Thymus (tissue), 14 donors: ENCODE measurements at places on chromosomes 5 and 9. TPM values are rescaled to one million over a fixed set of nuclear protein-coding genes. Genes with fewer than 3 reads are reported as not detected.

DNA sequence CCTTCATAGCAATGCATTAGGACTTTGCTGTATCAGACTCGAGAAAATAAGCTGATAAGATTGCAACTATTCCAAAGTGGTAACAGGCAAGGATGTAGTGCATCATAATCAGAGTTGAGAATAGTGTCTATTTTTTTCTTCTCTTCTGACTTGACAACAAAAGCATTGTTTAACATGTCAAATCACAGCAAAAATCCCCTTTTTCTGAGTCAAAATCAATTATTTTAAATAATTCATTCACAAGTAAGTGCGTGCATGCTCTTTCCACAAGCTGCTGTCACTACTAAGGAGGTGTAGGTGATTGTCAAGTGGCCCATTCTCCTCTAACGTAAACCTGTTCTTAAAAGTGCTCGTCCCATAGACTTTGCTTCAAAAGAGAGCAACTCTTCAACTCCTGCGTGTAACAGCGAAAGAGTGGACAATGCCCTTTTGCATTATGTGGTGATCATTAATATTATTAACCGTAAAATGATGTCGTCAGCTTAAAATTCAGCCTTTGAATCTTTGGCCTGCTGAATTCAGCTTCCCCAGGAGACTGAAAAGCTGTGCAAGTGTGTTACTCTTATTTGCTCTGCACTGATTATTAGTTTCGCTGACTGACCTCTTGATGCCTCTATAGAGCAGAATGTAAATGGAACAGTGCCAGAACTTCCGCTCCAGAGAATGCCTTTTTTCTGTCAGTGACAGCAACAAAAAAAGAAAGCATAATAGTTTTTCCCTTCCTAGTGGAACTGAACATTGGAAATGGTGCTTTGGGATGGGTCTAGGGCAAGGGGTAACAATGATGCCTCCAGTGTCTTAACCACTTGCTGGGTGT lies 680.8 kb upstream of the SEMA6A start:
- no peaks in the 10 kb centered on the region for H3K27me3 ChIP-seq
- no peak overlapping the region for H3K4me3 ChIP-seq
- no peak for DNase-seq
- H3K27ac ChIP-seq: no peak overlapping the region

DNA sequence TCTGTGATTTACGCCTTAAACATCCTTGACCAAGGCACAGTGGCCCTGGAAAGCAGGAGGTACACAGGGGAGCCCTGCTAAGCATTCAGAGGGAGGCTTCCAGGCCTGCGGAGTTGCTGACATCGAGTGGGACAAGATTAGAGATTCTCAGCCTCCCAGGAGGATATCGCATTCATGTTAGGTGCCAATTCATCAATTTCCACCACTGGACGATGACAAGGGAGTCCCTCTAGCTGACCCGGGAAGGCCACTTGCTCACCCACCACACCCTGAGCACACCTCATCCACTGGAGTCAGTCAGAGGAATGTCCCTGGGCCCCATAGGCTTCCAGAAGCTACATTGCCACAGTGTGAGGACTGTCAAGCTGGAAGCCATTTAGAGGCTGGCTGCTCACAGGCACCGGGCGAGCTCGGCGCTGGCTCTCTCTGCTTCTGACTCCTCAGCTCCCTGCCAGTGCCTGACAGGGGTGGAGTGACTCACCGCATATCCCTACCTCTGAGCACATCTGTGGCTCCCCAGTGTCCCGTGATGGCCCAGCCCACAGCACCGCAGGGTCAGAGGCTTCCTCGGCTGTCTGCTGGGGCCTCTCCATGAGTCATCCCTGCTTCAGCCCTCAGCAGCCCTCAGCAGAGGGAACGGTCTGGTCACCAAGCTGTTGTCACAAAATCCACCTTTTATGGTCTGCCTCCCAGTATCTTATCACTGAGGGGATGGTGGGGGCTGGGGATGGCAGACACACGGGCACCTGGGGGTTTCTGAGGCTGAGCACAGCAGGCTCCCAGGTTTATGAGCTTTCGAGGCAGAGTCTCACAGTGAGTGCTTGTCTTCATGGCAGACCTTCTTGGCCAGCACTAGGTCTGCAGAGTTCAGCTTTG lies 117.5 kb downstream of the ZNF608 start:
- no peaks in the 10 kb centered on the region for H3K4me1 ChIP-seq
- no peak overlapping the region for H3K27ac ChIP-seq
- DNase-seq: no peak
- H3K27me3 ChIP-seq: no peaks in the 10 kb centered on the region
- no peak overlapping the region for H3K4me3 ChIP-seq

GRCh38 chr5:50863534-50864170 lies 197.2 kb downstream of the PARP8 start:
- H3K27me3 ChIP-seq: no peaks in the 10 kb centered on the region
- H3K4me3 ChIP-seq: no peak overlapping the region
- no peak overlapping the region for H3K27ac ChIP-seq
- no peaks in the 10 kb centered on the region for H3K4me1 ChIP-seq
- no peaks in the 10 kb centered on the region for H3K36me3 ChIP-seq
- no peak for DNase-seq

DNA sequence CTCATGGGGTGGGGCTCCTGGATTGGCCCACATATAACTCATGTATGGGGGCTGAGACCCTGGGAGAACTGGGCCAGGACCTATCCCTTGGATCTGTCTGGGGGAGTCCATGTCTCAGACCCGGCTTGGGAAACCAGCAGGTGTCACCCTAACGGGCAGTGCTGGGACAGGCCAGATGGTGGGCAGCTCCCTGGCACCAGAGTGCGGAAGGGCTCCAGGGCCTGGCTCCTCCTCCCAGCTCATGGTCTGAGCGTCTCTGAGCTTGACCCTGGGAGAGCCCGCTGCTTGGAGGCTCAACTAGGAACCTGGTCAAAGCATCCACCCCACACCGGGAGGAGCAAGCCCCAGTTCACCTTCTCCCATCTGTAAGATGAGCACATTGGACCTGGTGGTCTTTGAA lies 15.5 kb upstream of the NCS1 start:
- H3K27ac ChIP-seq: no peak overlapping the region
- H3K36me3 ChIP-seq: no peaks in the 10 kb centered on the region
- no peaks in the 10 kb centered on the region for H3K4me1 ChIP-seq
- no peak for DNase-seq
- H3K27me3 ChIP-seq: peaks cover 11% of the 10 kb centered on the region

DNA sequence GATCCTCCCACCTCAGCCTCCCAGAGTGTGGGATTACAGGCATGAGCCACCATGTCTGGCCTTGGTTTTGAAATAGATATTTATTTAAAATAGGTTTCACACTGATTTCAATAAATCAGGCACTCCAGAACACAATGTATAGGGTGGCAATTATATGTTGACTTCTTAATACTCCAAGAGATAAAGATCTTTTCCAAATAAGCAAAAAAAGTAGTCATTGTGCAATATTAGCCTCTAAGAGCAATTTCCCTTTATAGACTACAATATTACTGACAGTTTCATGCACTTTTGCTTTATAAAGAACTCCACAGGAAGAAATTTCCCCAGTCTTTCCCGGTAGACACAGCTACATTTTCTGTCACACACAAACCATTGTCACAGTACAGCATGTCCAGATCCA lies 23.4 kb upstream of the RUFY1 start:
- H3K4me1 ChIP-seq: peaks cover 7% of the 10 kb centered on the region
- H3K27me3 ChIP-seq: no peaks in the 10 kb centered on the region
- no peak for DNase-seq
- H3K36me3 ChIP-seq: no peaks in the 10 kb centered on the region
- H3K4me3 ChIP-seq: no peak overlapping the region

- H3K36me3 ChIP-seq: no peaks in the 10 kb centered on the region
- H3K4me1 ChIP-seq: no peaks in the 10 kb centered on the region
- no peak overlapping the region for H3K4me3 ChIP-seq
- no peaks in the 10 kb centered on the region for H3K27me3 ChIP-seq
Observed at GRCh38 chr5:150513375-150514309, 5.7 kb downstream of the NDST1 start.

DNA sequence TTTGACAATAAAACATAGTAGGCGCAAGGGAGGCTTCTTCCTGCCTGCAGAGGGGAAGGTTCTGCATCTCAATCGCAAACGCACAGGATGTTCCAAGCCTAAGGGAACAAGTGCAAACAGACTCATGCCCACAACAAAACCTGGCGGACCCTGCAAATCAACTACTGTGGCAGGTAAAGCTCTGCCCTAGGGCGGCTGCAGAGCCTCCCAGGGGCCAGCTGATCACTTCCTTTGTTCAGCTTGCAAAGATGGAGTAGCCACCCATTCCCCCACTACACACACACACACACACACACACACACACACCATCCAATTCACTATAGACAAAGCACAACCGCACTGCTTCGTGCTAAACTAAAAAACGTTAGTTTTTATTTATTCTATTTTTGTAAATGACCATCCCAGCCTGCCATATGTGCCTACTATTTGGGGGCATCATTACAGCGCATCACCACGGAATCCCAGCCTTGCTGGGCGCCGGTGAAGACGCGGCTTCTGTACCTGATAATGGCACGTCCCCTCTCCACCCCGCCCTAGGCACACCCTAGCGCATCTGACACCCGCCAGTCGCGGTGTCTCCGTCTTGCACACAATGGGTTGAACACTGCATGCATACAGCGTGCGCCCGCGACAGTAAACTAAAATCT lies 57.6 kb downstream of the DPYSL3 start:
- no peaks in the 10 kb centered on the region for H3K36me3 ChIP-seq
- no peak overlapping the region for H3K27ac ChIP-seq
- DNase-seq: no peak
- no peak overlapping the region for H3K4me3 ChIP-seq
- peaks cover 59% of the 10 kb centered on the region for H3K27me3 ChIP-seq

DNA sequence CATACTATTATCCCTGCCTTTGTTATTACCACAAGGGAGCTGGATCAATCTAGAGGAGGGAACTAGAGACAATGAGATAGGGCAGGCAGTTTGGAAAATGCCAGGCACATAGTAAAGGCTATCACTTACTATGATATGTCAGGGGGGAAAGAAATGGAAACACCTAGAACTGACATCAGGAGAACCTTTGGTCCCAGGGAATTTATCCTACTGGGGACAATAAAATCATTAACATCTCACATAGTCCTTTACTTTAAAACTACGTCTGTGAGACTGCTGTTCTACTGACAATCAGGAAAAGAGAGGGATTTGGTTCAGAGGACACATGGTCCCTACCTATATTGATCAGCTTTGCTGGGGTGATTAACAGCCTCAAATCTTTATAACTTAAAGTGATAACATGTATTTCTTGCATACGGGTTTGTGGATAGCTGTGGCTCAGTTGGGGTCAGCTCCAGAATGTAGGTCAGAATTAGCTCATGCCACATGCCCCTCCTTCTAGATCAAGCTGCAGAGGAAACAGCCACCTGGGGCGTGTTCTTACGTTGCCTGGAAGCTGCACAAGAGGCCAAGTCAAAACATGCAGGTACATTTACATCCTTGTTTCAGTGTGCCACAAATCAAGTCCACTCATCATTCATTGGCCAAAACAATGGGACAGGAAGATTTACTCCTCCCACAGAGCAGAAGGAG lies 43.9 kb upstream of the ALDOB start:
- no peak overlapping the region for H3K4me3 ChIP-seq
- H3K27ac ChIP-seq: no peak overlapping the region
- no peak for DNase-seq
- no peaks in the 10 kb centered on the region for H3K4me1 ChIP-seq
- H3K36me3 ChIP-seq: no peaks in the 10 kb centered on the region

Gene UBAP2
- total RNA-seq: 31.9 TPM

Gene SPINK13
- total RNA-seq: not detected

Gene UBAC1
- 42.3 TPM for total RNA-seq

Gene RECK
- 3.3 TPM for total RNA-seq

Gene F2RL2
- 1.1 TPM for total RNA-seq
